Daoy (cell line): ENCODE measurements at places on chromosomes 1 and 21. TPM values are rescaled to one million over a fixed set of nuclear protein-coding genes. Genes with fewer than 3 reads are reported as not detected.

- peak; percentile 35 for DNase-seq
Measured at GRCh38 chr1:86068841-86069756, 87.5 kb downstream of the COL24A1 start.

DNA sequence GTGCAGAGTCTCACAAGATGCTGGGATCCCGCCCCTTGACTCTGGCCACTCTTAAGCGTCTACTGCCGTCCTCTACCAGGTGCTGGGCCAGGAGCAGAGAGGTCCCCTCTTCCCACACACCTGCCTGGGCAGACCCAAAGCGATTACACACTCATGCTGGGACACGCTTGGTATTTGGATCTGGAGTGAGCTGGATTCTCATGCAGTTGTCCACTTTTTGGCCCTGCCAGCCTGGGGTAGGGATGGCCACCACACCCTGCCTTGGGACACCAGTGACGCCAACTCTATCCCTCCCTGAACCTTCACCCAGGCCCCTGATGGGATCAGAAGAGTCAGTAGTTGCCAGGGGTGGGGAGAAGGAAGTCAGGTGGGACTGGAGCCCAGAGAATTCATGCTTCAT lies 28.6 kb downstream of the ITPKB start:
- no peak for DNase-seq

GRCh38 chr1:230303069-230303468 lies 123.1 kb downstream of the PGBD5 start:
- DNase-seq, result no peak

- DNase-seq, result peak; percentile 84
Measured at GRCh38 chr1:45205910-45206721, at the start of gene ZSWIM5. TSS of gene ZSWIM5 (minus strand) at chr1:45206605. CDS start at chr1:45206350, 255 bp downstream.

- DNase-seq, result peak; percentile 94
Measured at GRCh38 chr1:209926045-209926444, 12.0 kb upstream of the SYT14 start.

DNA sequence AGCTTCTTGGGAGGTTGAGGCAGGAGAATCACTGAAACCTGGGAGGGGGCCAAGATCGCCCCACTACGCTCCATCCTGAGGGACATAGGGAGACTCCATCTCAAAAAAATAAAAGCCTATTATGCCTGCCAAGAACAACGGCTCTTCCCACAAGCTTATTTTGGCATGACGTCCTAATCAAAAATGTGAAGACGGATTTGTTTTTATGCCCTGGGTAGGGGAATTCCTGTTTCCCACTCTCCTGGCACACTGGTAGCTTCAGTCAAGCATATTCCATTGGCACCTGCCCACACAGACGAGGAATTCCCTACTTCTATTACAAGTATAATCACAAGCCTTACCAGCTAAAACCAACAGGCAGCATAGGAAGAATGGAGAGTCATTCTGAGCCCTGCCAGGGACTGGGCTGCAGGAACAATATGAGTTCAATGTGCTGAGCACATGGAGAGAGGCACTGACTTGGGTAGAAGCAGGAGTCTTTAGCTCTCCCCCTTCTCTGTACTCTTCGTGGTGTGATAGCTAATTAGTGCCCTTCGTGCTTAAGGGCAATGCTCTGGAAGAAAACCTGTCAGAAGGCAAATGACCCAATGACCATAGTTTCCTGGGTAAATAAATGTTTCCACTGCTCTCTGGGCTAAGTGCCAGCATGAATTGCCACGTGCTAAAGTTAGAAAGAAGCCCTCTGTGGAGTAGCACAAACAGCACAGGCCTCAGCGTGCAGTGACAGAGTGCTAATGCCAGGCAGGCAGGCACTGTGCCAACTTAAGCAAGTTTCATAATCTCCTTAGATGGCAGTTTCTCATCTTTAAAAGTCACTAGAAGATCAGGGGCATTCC lies 16.8 kb downstream of the TNFSF4 start:
- DNase-seq, result peak; percentile 81

DNA sequence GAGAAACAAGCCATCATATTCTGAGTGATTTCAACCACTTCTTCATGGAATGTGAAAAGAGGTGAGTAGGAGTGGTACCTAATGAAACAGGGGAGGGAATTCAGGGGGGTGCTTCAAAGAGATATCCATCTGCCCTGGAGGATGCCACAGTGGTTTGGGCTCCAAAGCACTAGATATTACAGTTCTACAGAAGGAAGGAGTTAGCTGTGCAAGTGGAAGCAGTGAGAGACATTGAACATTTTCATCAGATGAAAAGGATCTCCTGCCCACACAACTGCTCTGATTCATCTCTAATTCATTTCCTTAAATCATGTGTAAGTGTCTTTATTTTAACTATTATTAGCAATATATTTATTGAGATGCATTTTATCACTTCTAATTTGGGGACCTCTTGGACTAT lies 2.8 kb upstream of the RGS5 start:
- DNase-seq, result no peak

DNA sequence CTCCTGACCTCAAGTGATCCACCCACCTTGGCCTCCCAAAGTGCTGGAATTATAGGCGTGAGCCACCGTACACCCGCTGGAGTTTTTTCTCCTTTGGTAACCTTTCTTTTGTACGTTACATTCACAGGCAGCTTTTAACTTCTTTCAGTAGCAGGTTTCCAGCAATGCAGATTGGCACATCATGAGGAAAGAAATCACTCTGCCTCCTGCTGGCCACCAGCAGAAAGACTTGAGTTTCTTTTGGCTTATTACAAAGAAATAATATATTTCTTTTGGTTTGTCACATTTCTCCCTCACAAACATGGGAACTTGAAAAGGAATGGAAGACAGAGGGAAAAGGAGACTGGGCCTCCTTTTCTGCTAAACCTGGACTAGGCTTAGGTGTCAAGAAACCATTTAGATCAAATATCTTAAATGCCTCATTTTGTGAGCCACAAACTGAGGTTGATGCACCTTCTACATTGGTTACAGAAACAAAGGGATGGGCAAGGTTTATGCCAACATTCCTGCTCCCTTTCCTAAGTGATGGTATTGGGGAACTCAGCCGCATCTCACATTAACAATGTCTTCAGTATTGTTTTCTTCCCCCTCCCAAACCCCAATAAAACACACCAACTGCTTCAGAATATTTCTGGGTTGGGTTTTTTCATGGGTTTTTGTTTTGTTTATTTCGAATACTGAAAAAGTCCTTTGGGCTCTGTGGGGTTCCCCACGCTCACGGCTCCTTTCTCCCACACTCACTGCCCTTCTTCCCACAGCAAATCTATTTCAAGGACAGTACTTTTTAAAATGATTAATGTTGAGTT lies 7.7 kb downstream of the ENSA start:
- DNase-seq, result peak; percentile 32

DNA sequence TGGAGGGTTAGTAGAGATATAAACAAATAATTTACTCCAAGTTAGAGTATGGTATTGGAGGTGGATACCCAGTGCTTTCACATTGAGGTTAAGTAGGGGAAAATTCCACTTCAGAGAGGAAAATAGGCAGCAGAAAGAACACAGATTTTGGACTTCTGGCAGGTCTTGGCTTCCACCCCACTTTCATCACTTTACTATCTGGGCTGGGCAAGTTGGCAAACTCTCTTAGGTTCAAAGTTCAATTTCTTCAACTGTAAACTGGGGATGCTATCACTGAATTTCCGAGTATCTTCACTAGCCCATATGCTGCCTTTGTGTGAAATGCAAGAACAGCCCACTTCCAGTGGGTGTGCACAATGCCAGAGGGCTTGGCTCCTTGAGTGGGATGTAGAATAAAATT lies 214.9 kb downstream of the GABPA start:
- no peak for DNase-seq

GRCh38 chr1:46401154-46401913 lies 7.2 kb downstream of the FAAH start:
- DNase-seq, result peak; percentile 43

DNA sequence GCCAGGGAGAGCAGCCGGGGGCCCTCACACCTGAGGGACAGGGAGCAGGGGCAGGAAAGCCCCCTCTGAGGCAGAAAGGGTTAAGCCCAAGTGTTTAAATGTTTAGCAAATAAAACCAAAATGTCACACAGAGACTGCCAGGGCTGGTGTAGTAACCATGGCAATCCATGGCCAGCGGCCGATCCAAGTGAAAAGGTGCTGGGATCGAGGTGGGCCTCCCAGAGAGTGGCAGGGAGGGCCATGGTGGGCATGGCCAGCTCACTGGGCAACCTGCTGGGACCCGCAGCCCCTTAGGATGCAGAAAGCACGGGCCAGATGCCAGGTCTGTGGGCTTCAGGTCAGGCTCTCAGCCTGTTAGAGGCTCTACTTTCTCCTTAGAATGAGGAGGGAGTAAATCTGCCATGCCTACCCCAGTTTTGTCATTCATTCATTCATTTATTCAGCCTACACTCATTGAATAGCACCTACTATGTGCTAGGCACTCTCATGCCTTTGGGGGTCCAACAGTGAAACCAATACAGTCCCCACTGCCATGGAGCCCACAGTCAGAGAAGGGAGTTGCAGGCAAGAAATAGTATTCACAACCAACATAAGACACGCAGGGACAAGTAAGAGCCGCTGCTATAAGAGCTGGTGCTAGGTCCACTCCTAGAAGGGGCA lies 56.1 kb downstream of the KCNN3 start:
- DNase-seq, result no peak

GRCh38 chr1:19812875-19813642 lies 2.0 kb downstream of the RNF186 start:
- DNase-seq, result no peak

- peak; percentile 39 for DNase-seq
Measured at GRCh38 chr1:63913533-63913932, 139.7 kb downstream of the ROR1 start.

DNA sequence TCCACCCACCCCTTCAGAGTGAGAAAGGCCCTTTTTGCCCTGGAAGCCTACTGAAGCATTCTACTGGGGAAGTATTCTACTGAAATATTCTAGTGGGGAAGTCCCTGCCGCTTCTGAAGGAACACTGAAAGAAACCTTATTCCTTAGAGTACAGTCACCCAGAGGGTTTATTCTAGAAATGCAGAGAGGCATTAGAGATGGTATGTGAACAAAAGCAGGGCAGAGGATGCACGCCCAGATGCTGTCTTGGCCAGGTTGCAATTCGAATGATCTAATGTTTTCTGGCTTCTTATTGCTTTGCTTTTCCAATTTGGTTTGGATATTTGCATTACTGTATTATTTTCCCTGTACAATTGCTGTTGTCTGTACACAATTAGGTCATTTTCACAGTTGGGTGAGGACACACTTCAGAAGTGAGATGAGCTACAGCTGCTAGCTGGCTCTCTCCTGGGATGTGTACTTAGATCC lies 37.1 kb downstream of the CCN1 start:
- no peak for DNase-seq

DNA sequence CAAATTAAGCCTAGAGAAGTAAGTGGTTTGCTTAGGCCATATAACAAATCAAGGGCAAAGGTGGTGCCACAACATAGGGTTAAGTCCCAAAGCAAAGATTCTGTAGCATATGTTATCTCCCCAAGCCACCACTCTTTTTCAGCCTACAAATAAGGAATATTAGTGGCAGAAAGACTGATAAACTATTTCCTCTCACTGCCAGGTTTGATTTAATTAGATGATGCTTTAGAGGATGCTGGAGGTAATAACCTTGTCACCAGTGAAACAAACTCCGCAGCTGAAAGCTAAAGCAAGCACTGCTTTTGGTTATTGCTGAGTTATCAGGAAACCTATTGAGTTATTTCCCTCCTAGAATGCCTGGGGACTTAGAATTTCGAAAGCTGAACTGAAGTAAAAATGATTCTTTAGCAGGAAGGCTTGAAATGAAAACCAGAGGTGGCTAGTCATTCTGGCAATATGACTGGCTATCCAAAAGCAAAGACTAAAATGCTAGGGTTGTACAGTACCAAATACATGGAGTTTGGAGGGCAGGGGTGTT lies 145.2 kb downstream of the SYT2 start:
- DNase-seq, result no peak

- DNase-seq, result no peak
Measured at GRCh38 chr1:246564839-246565750, 966 bp downstream of the TFB2M start.

DNA sequence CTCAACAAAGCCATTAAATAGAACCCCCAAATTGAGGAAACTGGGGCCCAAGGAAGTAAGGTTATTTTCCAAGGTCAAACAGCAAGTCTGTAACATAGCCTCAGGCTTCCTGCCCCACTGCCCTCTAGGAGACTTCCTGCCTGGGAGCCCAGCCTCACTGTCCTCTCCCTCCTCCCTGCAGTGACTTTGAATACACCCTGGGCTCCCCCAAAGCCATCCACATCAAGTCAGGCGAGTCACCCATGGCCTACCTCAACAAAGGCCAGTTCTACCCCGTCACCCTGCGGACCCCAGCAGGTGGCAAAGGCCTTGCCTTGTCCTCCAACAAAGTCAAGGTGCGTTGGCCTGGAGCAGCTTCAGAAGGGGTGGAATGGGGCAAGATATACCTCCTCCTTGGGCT lies 18.3 kb downstream of the GRHL3 start:
- DNase-seq, result no peak

- no peak for DNase-seq
Measured at GRCh38 chr1:42138586-42138985, 14.6 kb upstream of the GUCA2B start.

DNA sequence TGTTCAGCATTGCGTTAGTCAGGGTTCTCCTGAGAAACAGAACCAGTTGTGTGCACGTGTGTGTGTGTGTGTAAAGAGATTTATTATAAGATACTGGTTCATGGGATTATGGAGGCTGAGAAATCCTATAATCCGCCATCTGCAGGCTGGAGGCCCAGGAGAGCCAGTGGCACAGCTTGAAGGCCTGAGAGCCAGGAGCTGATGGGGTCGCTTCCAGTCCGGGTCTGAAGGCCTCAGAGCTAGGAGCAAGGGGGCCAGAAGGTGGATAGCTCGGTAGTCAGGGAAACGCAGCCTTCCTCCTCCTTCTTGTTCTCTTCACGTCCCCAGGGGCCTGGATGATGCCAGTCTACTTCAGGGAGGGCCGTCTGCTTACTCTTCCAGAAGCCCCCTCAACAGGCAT lies 37.7 kb downstream of the FAAP20 start:
- DNase-seq, result no peak

GRCh38 chr1:172670791-172671190 lies 11.9 kb downstream of the FASLG start:
- DNase-seq, result no peak

GRCh38 chr1:76769911-76770310 lies 97.4 kb upstream of the ST6GALNAC5 start:
- no peak for DNase-seq

- no peak for DNase-seq
Measured at GRCh38 chr1:27992276-27992675, 32.5 kb downstream of the XKR8 start.

- DNase-seq, result no peak
Measured at GRCh38 chr1:116126281-116126680, 15.1 kb downstream of the MAB21L3 start.

GRCh38 chr1:32500387-32501209 lies 35.7 kb downstream of the ZBTB8B start:
- peak; percentile 83 for DNase-seq

- no peak for DNase-seq
Measured at GRCh38 chr1:62268315-62268714, 50.9 kb downstream of the KANK4 start.

- no peak for DNase-seq
Measured at GRCh38 chr1:103960710-103961109, 211.0 kb downstream of the AMY1C start.

GRCh38 chr1:84665703-84666317 lies 24.5 kb downstream of the SSX2IP start:
- DNase-seq, result no peak

DRAXIN gene
- 0.86 and 0.97 TPM in 2 replicates for total RNA-seq

PARK7 gene
- 330 and 448 TPM in 2 replicates for total RNA-seq

PPIAL4G gene
- total RNA-seq, result not detected in 2 replicates

OR2T33 gene
- 0.57 and 1.7 TPM in 2 replicates for total RNA-seq

PLA2G5 gene
- total RNA-seq, result not detected in 2 replicates

RGS2 gene
- total RNA-seq, result 7.6 and 7.9 TPM in 2 replicates

CHI3L2 gene
- total RNA-seq, result 0.29 TPM in 1 of 2 replicates, not detected in the other

LIN28A gene
- 0.86 TPM in 1 of 2 replicates, not detected in the other for total RNA-seq

NAV1 gene
- 39.2 and 51.8 TPM in 2 replicates for total RNA-seq

CRABP2 gene
- 21.4 and 36.0 TPM in 2 replicates for total RNA-seq

SHE gene
- total RNA-seq, result 0.06 and 0.11 TPM in 2 replicates

IFI44 gene
- total RNA-seq, result 141 and 171 TPM in 2 replicates

S100B gene
- 0.23 TPM in 1 of 2 replicates, not detected in the other for total RNA-seq
